ENCODE measurements at places on chromosomes 5 and 9.

GRCh38 chr5:1065143-1065750 lies 46.6 kb downstream of the SLC12A7 start:
- DNase-seq: no peak

- no peak for DNase-seq
These were observed 15.0 kb upstream of the PFDN1 start for GRCh38 chr5:140317859-140318258.

GRCh38 chr5:39801306-39801705 lies 376.5 kb upstream of the DAB2 start:
- DNase-seq: no peak

- DNase-seq: no peak
These were observed 148.3 kb downstream of the GAPVD1 start for GRCh38 chr9:125409637-125410521.

- DNase-seq: no peak
These were observed 71.3 kb downstream of the COL5A1 start for GRCh38 chr9:134712926-134713325.

- DNase-seq: no peak
These were observed 36.2 kb downstream of the RIC1 start for GRCh38 chr9:5665059-5665458.

DNA sequence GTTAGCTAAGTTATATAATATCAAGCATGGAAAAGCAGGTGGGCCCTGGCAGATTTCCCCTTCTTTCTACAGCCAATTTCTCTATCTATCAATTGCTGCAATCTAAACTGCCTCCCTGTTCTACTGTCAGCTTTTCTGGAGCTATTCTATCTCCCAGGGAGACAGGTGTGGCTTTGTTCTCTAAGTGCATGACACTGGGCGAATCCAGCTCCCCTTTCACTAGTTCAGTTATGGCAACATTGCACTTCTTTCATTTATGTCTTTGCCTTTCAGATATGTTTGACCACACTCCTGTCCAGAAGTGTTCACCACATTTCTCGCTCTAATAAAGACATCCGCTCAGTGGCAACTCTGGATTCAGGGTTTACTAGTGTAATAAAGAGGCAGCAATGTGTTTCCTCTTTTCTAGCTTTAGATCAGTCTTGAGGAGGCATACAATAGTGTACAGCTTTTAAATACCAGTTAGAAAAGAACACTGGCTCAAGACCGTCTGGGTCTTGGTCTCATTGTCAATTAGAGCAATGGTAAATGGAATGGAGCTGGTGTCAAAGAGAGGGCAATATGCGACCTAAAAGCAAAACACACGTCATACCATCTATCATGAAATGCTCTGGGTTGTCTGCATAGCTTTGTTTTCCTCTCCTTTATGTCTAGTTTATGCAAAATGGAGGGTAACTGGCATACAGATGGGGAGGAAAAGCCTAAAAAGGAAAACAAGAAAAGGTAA lies 197.0 kb downstream of the SLF1 start:
- DNase-seq: no peak

DNA sequence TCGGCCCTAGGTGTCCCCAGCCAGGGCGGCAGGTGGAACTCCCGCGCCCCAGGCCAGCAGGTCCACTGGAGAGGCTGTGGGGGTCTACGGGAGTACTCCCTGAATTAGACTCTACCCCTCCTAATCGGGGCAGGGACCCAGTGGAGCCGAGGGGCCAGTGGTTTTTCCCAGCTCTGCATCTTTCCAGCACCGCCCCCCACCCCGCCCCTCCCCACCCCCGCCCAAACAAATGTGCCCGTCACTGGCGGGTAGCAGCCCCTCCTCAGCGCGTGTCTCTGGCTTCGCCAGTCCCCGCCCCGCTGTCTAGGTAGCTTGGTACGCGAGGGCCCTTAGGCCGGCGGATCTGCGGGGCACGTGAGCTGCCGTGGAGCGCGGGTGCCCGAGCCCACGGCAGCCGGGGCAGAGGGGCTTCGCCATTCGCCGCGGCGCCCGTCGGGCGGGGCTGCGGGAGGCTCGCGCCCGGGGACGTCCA lies 7.0 kb downstream of the UNC5A start:
- DNase-seq: no peak

DNA sequence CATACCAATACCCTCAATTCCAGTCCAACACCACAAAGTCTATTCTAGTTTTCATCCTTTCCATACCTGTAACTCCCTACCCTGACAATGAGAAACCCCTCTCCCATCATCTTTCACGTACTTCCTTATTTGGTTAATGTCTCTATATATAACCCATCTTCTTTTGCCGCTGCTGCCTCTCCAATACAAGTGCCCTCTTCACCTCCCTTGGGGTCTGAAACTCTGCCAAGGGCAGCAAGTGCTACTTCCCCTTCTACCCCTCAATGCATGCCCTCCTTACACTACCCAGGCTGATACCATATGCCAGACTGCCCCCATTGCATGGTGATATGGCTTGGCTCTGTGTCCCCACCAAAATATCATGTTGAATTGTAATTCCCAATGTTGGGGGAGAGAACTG lies 24.4 kb upstream of the SMIM15 start:
- no peak for DNase-seq

All from CD4-positive, alpha-beta T cell treated with Interleukin-15 for 1 hour (primary cell).